ENCODE measurements at places on chromosomes 3 and 15.

GRCh38 chr15:28888900-28889299 is 3.1 kb downstream of the APBA2 start:
- no peak for DNase-seq

DNA sequence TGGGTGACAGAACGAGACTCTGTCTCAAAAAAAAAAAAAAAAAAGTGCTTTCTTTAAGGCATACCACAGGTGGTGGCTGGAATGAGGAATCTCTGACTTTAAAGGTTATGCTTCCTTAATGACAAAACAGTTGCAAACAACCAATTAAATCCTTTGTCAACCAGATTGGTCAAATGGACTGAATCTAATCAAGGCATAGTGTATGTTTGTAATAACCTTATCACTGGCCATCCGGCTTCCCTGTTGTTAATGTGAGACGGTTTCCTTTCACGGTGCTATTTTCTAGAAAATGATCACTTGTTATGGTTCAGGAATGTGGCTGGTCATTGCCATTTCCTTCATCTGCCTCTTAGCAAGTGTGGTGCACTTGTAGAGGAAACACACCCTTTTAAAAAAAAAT is 75.9 kb downstream of the FLNB start:
- DNase-seq = no peak

GRCh38 chr15:72588096-72588495 is 66.4 kb upstream of the GOLGA6B start:
- no peak for DNase-seq

DNA sequence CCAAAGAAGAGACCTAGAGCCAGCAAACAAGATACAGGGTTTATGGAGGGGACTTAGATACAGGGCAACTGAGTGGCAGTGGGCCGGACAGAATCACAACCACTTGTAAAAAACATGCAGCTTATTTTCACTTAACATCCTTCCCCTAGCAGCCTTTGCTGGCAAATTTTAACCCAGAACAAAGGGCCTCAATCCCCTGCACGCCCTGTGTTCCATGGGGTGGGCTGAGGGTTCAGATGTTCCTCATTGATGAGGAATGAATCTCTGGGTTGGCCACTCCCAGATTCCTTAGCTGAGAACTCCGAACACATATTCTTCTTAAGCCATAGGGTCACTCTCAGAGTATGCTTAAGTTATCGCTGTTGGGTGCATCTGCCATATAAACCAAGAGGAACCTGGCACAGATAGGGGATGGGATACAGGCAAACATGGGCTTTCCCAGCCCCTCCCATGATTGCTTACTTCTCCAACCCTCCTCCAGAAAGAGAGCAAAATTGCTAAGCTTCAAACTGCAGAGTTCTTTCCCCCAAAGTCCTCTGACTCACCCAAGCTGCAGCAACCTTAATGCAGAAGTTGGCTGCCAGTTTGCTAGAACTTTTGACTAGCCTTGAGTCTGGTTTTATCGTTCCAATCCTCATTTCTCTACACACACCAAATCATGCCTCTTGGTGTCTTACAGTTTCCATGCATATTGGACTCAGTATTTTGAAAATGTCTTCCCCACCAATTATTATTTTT is 146.9 kb downstream of the CD47 start:
- DNase-seq = no peak

- DNase-seq = no peak
Measured at GRCh38 chr3:123637131-123637530, 52.3 kb upstream of the HACD2 start.

GRCh38 chr3:188353426-188353825 is 199.5 kb downstream of the LPP start:
- no peak for DNase-seq

GRCh38 chr3:35641920-35642527 is 2.7 kb downstream of the ARPP21 start:
- no peak for DNase-seq

DNA sequence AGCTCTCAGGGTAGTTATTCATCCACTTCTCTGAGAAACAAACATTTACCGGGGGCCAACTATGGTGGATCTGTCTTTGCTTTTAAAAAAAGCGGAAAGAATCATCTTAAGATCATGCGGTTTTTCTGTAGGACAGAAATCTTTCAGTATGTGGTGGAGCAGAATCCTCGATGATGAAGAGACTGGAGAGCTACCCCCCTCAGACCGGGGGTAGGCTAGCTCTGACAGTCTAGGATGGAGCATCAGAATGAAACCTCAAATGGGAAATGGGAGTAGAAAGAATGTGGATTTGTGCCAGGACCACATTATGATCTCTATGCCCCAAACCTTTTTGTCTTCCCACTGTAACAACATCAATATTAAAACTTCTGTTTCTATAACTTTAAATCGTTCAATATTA is 30.3 kb downstream of the TPRG1 start:
- DNase-seq = no peak

DNA sequence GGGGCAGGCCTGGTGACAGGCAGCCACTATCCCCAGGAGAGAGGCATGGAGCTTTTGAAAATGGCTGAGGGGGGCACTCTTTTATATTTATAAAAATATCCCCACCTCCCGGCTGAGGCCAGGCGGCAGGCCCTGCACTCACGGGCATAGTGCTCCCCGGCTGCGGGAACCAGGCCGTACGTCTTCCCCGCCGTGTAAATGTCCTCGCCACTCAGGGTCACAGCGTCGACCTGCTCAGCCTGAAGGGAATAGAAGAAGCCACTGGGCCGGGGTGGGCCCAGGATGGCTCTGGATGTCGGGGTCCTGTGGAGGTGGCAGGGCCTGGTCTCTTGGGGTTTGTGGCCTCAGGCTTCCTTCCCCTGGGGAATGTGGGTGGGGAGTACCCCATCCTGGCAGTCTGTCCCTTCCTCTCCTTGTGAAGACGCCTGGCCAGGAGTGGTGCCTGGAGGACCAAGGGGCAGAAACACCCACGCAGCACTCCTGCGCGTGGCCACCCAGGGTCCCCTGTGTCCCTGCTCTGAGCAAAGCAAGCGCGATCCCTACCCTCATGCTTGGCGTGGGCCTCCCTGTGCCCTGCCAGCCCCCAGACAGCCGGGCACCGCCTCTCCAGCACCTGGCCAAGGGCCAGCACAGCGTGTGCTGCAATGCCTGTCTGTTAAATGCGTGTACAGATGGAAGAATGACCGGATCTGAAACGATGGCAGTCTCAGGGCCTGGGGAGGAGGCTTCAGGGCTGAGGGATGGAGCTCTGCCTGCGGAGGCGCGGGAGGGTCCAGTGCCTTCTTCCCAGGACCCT is 18.9 kb downstream of the MELTF start:
- DNase-seq = no peak

GRCh38 chr3:52002748-52003147 is 7.1 kb upstream of the RPL29 start:
- DNase-seq = no peak

DNA sequence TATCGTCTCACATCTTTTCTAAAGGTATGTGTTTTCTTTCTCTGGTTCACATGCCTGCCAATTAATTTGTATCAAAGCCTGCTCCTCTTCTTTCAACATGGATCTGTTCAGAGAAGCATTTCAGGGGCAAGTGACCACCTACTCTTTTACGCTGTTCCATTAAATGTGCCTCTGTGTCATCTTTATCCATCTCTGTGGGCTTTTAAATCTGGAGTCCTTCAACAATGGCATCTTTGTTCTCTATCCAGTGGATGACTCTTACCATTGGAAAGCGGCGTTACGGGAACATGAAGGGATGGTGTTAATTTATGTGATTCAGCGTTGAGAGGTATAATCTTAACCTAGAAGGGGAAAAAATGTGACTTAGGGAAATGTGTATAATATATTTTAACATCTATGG is 92.7 kb upstream of the CFAP20DC start:
- DNase-seq = no peak

DNA sequence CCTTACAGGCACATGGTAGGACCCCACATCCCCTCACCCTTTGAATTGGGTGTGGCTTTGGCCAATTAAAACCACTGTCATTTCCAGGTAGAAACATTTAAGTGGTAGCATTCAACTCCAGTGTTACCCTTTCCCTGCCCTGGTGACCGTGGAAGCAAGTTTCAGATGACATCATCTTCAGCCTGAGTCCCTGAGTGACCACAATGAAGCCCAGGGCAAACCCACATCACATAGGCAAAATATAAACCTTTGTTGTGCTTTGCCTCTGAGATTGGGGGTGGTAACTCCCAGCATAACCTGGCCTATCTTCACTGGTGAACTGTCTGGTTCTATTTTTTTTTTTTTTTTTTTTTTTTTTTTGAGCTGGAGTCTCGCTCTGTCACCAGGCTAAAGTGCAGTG is 404.0 kb upstream of the WNT5A start:
- no peak for DNase-seq

- no peak for DNase-seq
Measured at GRCh38 chr3:85950435-85950834, 991.6 kb downstream of the CADM2 start.

GRCh38 chr3:38616111-38616510 is 33.4 kb downstream of the SCN5A start:
- DNase-seq = no peak

DNA sequence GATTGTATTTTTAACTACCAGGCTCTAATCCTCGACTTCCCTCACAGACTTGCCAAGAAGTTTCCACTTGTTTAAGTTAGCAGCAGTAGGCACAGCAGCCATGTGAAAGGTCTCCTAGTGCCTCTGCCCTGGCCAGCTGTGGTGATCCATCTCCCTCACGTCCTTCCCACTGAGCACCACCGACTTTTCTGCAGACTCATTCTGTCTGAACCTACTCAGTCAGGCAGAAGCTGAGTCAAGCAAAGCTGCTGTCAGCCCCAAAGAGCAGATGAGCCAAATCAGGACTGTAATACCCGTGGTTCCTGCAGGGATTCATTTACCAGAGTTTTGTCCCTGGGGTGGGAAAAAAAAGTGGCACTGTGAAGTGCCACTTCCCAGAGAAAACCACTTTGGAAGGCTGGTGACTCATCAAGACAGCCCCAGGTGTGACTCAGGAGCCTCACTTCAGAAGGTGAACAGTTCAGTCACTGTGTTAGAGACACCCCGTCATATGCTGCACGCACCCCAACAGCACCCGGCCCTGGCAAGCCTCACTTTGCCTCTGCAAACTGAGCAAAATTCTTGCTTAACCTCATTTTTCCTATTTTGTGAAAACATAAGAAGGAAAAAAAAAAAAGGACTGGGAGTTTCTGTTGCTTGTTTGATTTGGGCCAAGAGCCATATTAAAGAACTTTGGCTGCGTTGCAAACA is 76.0 kb downstream of the WWTR1 start:
- no peak for DNase-seq

DNA sequence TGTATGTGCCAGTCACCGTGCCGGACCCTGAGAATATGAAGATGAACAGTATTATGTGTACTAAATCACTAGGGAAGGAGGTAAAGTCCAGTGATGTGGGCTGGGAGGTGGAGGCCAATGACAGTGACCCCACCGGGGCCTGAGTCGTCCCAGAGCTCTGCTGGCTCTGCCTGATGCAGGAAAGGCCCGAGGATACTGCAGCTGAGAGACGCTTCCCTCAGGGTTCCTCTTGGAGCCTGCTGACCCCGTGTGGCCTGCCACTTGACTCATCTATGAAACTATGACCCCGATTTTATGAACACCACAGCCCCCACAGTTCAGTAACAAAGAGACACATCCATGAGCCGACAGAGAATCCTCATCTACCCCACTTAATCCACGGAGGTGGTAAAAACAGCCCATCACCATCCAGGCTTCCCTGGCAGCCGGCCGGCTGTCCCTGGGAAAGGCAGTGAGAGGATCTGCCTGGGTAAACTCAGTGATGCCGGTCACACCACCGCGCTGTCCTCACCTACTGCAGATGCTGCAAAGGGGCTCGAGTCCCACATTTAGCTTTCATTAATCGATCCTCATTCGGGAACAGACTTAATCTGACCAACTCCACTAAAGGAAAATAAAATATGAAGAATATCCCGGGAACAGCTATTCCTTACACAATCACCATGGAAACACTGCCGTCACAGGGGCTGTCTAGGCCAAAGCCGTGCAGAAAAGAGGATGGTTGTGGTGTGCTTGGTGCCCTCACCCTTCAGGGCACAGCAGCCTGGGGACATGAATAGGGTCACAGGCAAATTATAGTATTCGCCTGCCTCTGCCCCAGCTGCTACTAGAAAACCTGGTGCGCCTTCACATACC is 82.9 kb downstream of the ARRDC4 start:
- DNase-seq = no peak

DNA sequence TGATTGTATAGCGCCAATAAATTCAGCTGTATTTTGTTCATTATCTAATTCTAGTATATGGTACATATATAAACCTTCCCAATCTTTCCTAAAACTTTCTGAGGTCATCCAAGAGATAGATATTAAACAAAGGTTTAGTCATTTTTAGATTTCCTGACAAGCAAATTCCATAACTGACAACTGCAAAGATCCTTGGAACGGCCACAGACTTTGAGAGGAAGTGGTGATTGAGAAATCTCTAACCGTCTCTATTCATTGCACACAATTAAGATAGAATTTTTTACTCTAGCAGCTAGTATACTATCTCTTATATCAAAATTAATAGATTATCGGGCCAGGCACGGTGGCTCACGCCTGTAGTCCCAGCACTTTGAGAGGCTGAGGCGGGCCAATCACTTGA is 4.7 kb downstream of the CSNK1G1 start:
- DNase-seq = no peak

- no peak for DNase-seq
Measured at GRCh38 chr3:86229086-86229774, 761.7 kb downstream of the VGLL3 start.

DNA sequence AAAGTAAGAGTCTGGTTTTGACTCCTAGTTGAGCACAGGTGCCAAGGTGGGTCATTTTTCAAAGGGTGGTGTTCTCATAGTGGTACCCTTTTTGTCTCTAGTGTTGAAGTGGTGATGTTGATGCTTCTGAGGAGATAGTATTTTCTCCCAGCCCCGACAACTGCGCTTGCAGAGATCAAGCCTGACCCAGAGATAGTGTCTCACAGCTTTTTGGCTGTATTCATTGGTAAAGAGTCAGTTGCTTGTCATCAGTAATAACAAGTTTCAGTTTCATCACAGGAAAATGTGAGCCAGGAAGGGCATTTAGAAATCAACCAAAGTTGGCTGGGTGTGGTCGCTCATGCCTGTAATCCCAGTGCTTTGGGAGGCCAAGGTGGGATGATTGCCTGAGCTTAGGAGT is 139.3 kb downstream of the NFKBIZ start:
- no peak for DNase-seq

DNA sequence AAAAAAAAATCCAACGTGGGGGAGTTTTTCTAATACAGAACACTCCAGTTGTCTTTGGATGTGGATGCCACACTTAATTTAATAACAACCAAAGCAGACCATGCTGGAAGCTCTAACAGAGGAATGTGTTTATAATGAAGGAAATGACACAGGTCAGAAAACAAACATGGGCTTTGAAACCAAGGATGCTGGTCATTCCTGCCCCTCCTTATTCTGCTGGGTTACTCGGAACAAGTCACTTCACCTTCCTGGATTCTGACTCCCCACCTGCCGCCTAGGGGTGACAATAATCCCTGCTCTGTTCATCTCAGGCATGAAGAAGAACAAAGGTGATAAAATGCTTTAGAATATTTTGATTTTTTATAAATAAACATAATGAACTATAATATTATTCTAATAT is 240.9 kb upstream of the ADAMTS9 start:
- no peak for DNase-seq

DNA sequence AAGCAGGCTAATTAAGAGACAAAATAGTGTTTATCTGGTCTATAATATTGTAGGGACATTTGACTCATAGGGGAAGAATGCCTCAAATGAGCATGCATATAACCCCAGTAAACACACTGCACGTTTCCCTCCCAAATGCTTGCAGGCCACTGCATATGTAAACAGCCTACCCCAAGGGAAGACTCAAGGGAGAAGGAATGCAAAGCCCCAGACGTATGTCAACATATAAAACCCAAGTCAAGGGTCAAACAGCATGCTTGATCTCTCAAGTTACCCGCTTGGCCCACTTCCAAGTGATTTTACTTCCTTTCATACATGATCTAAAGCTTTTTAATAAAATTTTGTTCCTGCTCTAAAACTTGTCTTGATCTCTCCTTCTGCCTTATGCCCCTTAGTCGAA is 1090.0 kb downstream of the OTOL1 start:
- DNase-seq = no peak

Measured in activated CD8-positive, alpha-beta memory T cell treated with anti-CD3 and anti-CD28 coated beads for 48 hours (primary cell).